Neural progenitor cell (in vitro differentiated cells): ENCODE measurements at places on chromosomes 7 and 10. TPM values are rescaled to one million over a fixed set of nuclear protein-coding genes. Genes with fewer than 3 reads are reported as not detected.

DNA sequence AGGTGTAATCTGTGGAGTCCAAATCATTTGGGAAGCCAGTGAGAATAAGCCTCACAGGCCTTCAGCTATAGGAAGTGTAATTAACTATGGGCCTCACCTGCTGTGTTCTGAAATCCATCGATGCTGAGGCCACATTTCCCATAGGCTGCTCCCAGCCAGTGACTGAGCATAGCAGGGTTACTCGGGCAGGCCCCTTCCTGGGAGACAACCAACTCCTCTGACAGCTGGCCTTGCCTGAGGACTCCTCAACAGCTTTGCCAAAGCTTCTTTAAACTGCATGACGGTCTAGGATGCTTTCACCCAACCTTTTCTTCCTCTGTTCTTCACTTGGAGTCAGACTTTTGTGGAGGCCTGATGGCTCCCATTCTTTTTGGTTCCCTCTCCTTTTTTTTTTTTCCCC, 63.8 kb upstream of the SMNDC1 start:
- no peaks in the 10 kb centered on the region for H3K36me3 ChIP-seq
- H3K27me3 ChIP-seq: no peaks in the 10 kb centered on the region
- H3K4me3 ChIP-seq: no peak overlapping the region
- peaks cover 7% of the 10 kb centered on the region for H3K4me1 ChIP-seq
- H3K27ac ChIP-seq: no peak overlapping the region

DNA sequence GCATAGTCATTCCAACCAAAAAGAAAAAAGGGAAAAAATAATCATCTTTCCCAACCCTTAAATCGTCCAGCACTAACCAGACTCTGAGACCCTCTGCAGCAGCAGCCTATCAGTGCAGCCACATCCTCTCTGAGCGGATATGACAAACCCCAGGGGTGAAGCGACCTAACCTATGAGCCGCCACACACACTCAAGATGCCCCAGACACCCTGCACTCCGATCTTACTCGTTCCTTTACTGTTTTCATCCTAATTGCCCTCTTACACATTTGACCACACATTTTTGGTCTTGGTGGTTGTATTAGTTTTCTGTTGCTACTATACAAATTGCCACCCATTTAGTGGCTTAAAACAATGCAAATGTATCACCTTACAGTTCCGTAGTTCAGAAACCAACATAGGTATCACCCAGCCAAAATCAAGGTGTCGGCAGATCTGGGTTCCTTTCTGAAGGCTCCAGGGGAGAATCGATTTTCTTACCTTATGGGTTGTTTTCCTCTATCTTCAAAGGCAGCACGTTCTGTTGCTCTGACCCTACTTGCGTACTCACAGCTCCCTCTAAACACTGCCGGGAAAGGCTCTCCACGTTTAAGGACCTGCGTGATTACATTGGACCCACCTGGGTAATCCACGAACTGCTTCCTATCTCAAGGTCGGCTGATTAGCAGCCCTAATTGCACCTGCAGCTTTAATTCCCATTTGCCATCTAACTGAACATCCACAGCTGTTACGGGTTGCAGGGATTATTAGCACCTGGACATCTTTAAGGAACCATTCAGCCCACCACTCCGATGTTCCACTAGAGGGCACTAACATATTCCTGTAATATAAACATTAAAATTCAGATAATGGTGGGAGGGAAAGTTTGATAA, 37.3 kb upstream of the PRSS1 start:
- no peak overlapping the region for H3K4me3 ChIP-seq
- peak; percentile 36 for DNase-seq
- no peak overlapping the region for H3K27ac ChIP-seq
- H3K4me1 ChIP-seq: no peaks in the 10 kb centered on the region
- H3K36me3 ChIP-seq: no peaks in the 10 kb centered on the region
- H3K27me3 ChIP-seq: no peaks in the 10 kb centered on the region

GRCh38 chr7:81045491-81046030, 126.7 kb upstream of the SEMA3C start:
- H3K27ac ChIP-seq: no peak overlapping the region
- no peaks in the 10 kb centered on the region for H3K27me3 ChIP-seq
- no peaks in the 10 kb centered on the region for H3K36me3 ChIP-seq
- H3K4me3 ChIP-seq: no peak overlapping the region
- H3K4me1 ChIP-seq: no peaks in the 10 kb centered on the region

The CLDN4 gene
- 2.8 TPM in 1 of 2 replicates, not detected in the other for total RNA-seq
